ENCODE measurements at places on chromosomes 4 and X.

DNA sequence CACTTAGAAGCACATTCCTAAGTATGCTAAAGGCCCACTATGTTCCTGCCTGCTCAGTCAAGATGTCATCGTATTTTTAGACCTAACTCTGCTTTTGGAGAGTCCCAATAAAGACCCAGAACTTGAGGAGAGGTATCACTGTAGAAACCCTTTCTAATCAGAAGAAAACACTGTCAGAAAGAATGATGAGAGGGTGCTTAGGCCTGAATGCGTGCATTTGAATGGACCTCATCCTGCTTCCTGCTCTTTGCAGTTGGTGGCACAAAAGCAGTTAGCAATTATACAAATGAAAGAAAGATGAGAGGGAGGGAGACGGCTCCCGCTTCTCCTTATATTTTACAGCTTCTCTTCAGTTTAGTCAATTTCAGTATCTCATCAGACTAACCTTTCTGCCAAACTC, 987.2 kb downstream of the CCSER1 start:
- no peak for DNase-seq

- DNase-seq, result no peak
Measured at GRCh38 chrX:41327341-41327740, 6.6 kb upstream of the DDX3X start.

DNA sequence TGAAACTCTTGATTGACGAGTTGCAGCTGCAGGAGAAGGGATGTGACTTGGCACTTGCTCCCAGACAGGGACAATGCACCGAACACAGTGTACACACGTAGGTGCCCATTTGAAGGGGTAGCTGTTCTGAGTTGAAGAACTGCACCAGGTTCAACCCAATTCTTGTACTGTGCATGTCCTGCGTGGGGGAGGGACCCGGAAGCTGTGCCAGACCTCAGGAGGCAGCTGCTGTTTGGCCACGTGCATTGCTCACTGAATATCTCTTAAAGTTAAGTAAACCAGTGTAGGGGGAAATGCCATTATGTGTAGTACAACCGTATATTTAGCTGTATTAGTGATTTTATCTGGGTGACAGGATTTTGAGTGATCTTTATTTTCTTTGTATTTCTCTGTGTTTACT, 12.0 kb upstream of the RBBP7 start:
- DNase-seq, result no peak

- no peak for DNase-seq
Measured at GRCh38 chr4:80010316-80010715, 62.7 kb downstream of the ANTXR2 start.

- DNase-seq, result no peak
Measured at GRCh38 chr4:111689731-111690130, 455.5 kb upstream of the FAM241A start.

All from stimulated activated CD8-positive, alpha-beta memory T cell treated with anti-CD3 and anti-CD28 coated beads, Interleukin-4, amount 100 ng/mL, for 4 hours (primary cell).